AG08395 (cell line): ENCODE measurements at places on chromosomes 3 and 15.
A peak's percentile ranks its signal among the peaks of the same experiment; 100 is the strongest.

GRCh38 chr3:86960550-86960949 lies 30.4 kb downstream of the VGLL3 start:
- DNase-seq = no peak

- peak; percentile 78 for DNase-seq
Observed at GRCh38 chr3:58150810-58151199, 60.0 kb downstream of the DNASE1L3 start.

GRCh38 chr3:47379411-47379899 lies 1.4 kb upstream of the PTPN23 start:
- no peak for DNase-seq

DNA sequence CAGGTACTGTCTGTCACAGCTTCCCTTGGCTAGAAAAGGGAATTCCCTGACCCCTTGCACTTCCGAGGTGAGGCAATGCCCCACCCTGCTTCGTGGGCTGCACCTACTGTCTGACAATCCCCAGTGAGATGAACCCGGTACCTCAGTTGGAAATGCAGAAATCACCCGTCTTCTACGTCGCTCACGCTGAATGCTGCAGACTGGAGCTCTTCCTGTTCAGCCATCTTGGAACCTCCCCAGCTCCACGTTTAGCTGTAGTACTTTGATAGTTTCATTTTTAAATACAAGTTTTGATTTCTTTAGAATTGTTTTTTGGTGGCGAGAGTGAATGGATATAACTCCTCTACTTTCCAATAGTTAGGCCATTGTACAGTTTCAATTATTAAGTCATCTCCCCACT lies 17.8 kb upstream of the HDGFL3 start:
- DNase-seq = no peak
